ENCODE measurements at places on chromosomes 12 and 14.
A peak's percentile ranks its signal among the peaks of the same experiment; 100 is the strongest.

GRCh38 chr14:100862793-100863192, 36.9 kb downstream of the MEG3 start:
- DNase-seq: no peak

DNA sequence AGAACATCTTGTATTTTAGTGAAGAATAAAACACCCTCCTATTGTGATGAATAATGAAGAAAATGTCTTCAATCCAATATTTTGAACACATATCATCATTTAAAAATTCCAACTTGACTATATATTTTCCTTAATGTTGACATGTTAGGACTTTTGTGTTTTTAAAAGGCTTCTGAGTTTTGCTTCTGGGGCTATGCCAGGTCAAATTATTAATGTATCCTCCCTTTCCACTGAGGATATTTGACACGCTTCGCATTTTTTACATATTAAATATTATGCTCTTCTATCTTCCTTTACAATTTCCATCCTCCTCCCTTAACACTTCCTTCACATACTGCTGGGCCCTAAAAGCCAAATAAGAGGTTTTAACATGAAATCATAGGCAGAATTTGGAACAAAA, 20.6 kb downstream of the RERG start:
- DNase-seq: no peak

DNA sequence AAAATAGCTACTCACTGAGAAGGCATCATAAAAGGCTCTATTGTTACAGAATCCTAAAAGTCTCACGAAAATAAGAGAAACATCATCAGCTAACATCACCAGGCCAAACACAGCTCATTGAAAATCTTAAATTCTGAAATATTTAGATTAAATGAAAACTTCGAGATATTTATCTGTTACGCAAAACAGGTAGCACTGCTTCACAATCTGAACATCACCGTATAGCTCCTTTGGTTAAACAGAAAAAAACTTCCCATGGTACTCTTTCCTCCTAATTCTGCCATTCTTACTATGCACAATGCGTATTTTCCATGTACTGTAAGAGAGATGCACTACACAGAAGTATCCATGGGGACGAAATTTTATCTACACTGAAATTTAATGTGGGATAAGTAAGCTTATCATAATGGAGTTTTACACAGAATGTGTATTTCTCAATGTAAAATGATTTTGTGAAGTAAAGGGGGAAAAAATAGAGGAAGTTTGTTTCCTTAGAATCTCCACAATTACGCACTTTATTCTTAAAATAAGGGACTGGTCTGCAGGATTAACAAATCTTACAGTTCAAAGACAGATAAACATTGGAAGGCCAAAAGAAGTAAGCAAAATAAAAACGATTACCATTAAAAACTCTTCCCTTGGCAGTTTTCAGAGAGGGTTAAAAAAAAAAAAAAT, 1.9 kb downstream of the SGPP1 start:
- no peak for DNase-seq

DNA sequence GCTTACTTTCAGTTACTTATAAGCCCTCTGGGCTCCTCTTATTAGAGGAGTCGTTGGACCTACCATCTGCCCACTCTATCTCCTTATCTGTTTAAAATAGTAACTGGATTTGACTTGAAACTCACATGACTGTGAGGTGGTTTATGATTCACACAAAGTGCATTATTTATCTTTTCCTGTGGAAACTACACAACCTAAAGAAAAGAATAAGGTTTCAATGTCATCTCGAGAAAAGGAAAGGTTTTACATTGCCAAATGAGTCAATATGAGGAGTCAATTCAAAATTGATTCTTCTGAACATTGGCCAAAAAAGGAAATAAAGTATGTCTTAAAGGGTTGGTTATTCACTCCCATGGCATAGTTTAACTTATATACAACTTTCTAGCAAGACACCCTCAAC, 225.0 kb upstream of the G2E3 start:
- DNase-seq: no peak

DNA sequence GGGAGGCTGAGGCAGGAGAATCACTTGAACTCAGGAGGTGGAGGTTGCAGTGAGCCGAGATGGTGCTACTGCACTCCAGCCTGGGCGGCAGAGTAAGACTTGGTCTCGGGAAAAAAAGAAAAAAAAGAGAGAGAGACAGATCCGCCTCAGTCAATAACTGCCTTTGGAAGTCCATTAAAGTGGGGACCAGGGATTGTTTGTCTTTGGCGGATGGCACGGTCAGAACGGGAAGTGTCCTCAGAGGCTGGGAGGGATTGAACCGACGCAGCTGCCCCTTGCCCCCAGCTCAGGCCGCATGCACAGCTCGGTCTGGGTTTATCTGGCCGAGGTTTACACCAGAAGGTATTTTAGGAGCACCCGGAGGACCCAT, 54.4 kb downstream of the TESC start:
- no peak for DNase-seq

- no peak for DNase-seq
Measured at GRCh38 chr12:6644257-6644596, 3.0 kb downstream of the ACRBP start.

- DNase-seq: no peak
Measured at GRCh38 chr14:94706133-94706532, 63.8 kb downstream of the GSC start.

DNA sequence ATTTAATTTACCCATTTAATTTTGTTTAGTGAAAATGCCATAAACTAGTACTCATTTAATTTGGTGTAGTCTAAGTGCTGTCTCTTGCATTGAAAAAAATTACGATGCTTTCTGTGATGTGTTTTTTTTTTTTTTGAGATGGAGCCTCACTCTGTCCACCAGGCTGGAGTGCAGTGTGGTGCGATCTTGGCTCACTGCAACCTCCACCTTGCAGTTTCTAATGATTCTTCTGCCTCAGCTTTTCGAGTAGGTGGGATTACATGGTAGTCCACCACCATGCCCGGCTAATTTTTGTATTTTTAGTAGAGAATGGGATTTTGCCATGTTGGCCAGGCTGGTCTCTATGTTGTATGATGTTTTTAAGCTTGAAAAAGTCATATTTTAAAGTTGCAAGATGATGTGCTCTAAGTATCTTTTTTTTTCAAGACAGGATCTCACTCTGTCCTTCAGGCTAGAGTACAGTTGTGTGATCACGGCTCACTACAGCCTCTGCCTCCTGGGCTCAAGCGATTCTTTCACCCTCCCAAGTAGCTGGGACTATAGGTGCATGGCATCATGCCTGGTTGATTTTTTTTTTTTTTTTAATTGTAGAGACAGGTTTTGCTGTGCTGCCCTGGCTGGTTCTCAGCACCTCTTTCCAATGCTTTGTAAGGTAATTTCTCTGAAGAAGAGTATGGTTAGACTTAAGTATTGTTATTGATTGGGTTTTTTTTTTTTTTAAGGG, 8.6 kb downstream of the LRRC10 start:
- no peak for DNase-seq

DNA sequence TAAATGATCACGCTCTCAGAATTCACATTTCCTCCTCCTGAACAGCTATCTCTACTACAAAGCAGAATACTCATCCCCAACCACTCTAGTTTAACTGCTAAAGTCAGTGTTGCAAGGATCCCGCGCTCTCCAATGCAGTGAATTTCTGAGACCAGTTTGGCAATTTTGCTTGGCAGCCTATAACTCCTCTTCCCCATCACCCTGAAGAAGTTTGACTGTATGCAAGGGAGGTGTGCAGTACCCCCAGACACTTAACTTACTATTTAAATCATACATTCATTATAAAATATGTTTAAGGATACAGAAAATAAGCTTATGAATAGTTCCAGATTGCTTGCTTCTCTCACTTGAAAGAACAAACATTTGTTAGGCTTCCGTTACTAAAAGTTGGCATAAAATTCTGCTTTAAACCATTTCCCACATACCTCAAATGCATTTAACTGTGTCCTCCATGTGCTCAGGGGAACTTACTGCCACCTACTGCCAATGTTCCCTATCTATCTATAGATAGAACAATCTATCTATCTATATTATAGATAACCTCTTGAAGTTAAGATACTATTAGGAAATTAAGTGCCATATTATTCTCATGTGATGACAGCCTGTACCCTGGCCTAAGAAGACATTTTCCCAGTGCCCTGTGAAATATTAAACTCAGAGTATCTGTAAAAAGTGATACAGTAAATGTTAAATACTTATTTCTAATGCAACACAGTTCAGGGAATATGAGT, 2.4 kb downstream of the LGR5 start:
- DNase-seq: no peak

DNA sequence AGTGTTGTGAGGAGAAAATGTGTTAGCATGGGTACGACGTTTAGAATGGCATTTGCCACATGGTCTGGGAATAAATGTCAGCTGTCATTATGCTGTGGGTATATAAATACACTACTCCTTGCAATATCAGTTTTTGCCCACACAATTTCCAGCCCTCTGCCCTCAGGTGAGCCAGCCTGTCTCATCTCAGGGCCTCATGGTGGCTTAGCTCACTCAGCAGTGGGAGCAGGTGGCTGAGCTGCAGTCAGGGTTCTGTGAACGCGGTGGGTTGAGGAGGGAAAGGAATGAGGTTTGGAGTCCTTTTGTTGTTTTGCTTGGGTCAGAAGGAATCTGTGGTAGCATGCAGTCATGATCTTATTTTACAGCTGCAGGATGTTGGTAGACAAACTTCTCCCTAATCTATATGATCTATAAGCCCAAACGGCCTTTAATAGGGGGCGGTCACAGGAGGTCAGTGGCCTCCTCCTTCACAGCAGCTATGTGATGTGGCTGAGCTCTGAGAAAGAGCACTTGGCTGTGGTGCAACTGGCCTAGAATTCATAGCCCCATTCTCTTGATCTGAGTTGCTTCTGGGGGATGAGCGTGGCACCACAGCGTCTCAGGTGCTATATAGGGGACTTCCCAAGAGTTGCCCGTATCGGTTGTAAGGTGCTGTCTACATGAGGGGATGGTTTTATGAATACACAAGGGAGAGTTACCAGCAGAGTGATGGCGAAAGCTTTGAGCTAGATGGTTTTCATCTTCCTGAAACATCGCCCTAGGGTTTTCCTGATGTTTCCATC, 27.8 kb upstream of the KCNA5 start:
- DNase-seq: no peak

- no peak for DNase-seq
Measured at GRCh38 chr12:29971446-29971845, 187.7 kb upstream of the TMTC1 start.

DNA sequence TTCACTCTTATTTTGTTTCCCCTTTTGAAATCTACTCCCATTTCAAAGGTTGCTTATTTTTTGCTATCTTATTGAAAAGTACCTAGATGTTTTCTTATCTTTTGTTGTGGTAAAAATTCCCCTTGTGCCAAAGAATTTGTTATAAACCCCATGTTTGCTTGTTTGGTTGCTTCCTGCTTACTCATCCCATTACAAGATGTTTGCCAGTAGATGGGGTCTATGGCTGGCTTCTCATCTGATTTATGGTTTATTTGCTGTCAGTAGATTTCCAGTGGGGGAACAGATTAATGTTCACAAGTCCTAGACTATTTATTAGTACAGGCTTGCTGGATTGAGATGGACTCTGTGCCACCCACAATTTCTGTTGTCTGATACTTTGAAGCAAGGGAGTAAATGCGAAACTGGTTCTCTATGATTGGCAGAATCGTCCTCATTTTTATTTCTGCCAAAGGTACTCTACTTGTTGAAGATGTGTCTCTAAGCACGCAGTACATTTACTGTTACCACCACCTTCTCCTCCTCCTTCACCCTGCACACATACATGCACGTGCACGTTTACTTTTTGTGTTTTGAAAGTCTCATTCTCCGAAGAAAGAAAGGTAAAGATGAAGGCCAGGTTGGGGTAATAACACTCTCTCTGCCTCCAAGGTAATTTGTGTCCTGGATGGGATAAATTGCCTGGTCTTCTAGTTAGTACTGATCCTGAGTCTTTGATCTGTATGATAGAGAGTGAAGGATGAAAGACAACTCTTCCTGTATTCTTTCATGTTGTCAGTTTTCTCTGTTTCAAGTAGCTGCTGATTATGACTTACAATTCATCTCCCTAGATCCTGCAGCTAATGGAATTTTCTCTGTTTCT, 117.2 kb upstream of the ATP2B1 start:
- no peak for DNase-seq

- DNase-seq: peak; percentile 86
Measured at GRCh38 chr12:26126340-26127284, 1.8 kb upstream of the BHLHE41 start.

GRCh38 chr12:121980191-121980891, 41.3 kb upstream of the BCL7A start:
- DNase-seq: no peak

- DNase-seq: no peak
Measured at GRCh38 chr12:25491396-25492325, 61.4 kb downstream of the LMNTD1 start.

DNA sequence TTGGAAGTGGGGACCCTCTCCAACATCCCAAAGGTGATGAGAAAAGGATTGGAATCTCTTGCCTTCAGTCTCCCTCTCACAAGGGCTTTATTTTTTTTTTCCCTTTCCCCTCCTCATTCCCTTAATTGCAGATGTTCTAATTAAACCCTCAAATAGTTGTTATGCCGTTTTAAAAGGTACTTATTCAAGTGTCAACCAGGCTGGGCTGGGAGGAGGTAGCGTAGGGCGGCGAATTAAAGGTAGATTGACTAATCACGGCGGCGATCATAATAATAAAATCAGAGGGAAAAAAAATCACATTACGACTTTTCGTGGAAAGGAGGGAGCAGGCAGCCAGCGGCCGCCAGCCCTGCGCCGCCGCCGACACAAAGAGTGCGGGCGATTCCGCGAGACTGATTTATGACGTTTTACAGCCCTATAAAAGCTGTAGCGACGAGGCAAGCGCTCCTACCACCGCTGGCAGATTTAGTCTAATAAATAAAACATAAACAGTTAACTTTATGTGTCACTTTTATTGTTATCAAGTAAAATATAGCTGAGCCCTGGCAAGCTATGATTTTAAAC, 1.7 kb upstream of the HOXC4 start:
- DNase-seq: no peak

DNA sequence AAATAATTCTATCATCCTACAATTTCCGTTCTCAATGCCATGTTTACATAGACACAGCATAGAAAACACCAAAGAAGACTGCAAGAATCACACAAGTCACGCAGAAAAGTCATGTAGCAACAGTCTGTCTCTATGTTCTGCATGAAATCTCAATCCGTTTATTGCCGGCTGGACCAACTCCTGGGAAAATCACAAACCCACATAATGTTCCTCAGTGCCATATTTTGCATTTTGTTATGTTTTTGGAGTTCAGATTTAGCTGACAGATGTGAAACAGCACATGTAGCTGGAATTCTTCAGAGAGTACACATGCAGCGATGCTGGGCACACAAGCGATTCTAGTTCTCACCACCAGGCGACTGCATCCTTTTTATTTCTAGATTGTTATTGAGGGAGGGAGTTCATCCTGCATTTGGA, 193.1 kb downstream of the APAF1 start:
- no peak for DNase-seq

Data from Caco-2 (cell line).